ENCODE measurements at places on chromosomes 5 and 9. TPM values are rescaled to one million over a fixed set of nuclear protein-coding genes. Genes with fewer than 3 reads are reported as not detected.
A peak's percentile ranks its signal among the peaks of the same experiment; 100 is the strongest.

DNA sequence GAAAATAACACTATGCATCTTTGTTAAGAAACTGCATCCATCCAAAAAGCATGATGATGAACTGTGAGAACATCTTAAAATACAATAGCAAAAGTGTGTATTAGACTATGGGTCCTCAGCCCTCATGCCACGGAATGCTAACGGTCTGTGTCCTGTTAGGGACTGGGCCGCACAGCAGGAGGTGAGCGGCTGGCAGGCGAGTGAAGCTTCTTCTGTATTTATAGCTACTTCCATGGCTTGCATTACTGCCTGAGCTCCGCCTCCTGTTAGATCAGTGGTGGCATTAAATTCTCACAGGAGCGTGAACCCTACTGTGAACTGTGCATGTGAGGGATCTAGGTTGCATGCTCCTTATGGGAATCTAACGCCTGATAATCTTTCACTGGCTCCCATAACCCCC lies 129.8 kb downstream of the NXNL2 start:
- no peaks in the 10 kb centered on the region for H3K4me1 ChIP-seq
- H3K4me3 ChIP-seq, result no peak overlapping the region
- no peaks in the 10 kb centered on the region for H3K36me3 ChIP-seq
- DNase-seq, result peak; percentile 11
- no peak overlapping the region for H3K27ac ChIP-seq

GRCh38 chr5:137497396-137498290 lies 1.5 kb downstream of the SPOCK1 start:
- H3K36me3 ChIP-seq, result no peaks in the 10 kb centered on the region
- peaks cover 29% of the 10 kb centered on the region for H3K27me3 ChIP-seq
- peak overlapping the region; percentile 73 for H3K4me3 ChIP-seq
- no peaks in the 10 kb centered on the region for H3K4me1 ChIP-seq
- H3K27ac ChIP-seq, result no peak overlapping the region
- peak; percentile 40 for DNase-seq

DNA sequence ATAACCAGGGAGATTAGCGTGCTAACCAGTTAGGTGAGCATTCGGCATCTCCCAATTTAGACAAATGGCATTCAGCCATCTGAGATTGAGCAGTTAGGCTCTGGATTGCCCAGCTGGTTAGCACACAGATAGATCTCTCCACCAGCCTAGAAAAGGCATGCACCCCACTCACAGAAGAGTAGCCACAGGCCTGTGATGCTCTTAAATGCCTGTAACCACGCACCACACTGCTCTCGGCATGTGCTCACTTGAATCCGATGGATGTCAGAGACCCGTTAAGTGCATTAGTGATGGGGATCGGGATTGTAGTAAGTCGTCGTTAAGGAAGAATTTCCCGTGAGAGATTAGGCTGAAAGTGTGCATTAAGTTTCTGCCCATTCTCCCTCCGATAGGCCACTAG lies 23.0 kb downstream of the MARCHF6 start:
- H3K27ac ChIP-seq, result no peak overlapping the region
- H3K4me1 ChIP-seq, result peaks cover 2% of the 10 kb centered on the region
- no peak overlapping the region for H3K4me3 ChIP-seq
- H3K36me3 ChIP-seq, result peaks cover 2% of the 10 kb centered on the region

DNA sequence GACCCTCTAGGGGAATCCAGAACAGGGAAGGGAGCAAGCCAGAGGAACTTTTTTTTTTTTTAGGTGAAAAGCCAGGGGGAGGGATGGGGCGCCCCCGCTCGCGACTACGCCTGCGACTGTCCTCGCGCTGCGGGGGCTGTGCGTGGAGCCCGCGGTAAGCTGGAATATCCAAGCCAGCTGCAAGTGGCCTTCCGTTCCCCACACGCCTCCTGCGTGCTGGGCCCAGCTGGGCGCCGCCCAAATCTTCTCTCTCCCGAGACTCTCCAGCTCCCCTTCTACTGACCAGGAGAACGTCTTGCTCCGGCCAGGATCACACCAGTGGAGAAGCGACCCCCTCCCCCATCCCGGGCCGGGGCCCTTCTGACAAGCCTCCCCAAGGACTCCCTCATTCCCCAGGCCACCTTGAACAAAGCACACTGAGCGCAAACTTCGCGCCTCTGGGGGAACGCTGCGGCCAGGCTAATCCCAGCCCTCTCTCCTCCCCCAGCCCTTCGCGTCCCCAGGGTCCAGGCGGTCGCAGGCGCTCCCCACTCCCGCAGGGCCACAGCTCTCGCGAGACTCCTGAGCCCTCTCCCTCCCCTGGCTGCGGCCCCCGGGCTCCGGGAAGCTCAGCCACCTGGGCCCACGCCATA lies 6.6 kb downstream of the BARX1 start:
- H3K27ac ChIP-seq, result no peak overlapping the region
- peak overlapping the region; percentile 58 for H3K4me3 ChIP-seq
- no peaks in the 10 kb centered on the region for H3K36me3 ChIP-seq
- peaks cover 63% of the 10 kb centered on the region for H3K4me1 ChIP-seq
- peaks cover 99% of the 10 kb centered on the region for H3K27me3 ChIP-seq

RUSC2 gene
- 3.0 TPM for polyA plus RNA-seq

TMEFF1 gene
- 6.6 TPM for polyA plus RNA-seq
